Activated CD4-positive, CD25-positive, alpha-beta regulatory T cell (primary cell): ENCODE measurements at places on chromosomes 13 and 19.

DNA sequence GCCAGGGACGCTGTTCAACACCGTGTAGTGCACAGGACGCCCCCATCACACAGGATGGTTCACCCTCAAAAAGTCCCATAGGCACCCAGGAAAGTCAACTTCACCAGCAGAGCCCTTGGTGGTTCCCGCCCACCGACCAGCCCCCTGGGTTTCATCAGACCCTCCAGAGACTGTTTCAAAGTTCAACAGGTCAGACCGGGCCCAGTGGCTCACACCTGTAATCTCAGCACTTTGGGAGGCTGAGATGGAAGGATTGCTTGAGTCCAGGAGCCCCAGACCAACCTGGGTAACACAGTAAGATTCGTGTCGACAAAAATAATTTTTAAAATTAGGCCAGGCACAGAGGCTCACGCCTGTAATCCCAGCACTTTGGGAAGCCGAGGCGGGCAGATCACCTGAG lies 61.0 kb downstream of the MYO9B start:
- DNase-seq: no peak

DNA sequence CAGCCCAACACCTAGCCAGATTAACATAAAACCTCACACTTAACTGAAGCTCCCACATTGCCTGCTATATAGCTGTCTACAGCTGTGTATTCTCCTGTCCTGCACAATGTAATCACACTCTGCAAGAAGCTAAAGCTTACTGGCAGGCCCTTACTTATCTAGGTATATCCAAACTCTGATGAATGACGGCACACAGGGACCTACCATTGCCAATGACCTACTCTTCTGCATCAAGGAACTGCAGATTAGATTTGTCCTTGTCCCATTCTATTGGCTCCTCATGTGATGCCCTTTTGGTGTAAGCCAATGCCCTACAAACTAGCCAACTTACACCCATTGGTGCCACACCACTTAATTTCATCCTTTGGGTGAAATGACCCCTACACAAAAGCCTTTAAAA lies 26.4 kb downstream of the ZNF45 start:
- DNase-seq: no peak

DNA sequence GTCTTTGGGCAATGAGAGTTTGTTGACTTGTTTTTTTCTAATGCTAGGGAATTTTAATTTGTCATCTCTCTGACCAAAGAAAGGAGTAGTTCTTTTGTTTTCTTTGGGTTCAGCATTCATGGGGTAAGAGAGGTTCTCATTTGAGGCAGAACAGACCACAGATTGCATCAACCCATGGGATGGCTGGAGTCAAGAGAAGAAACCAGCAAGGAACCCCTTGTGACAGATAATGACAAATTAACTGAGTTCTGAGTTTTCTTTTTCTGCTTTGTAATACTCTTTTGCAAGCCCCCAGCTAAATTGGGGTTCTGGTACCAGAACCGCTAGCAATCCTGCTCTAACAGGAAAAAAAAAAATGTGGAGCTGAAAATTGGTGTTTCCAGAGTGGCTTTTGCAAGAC lies 864.1 kb downstream of the DIAPH3 start:
- DNase-seq: no peak

DNA sequence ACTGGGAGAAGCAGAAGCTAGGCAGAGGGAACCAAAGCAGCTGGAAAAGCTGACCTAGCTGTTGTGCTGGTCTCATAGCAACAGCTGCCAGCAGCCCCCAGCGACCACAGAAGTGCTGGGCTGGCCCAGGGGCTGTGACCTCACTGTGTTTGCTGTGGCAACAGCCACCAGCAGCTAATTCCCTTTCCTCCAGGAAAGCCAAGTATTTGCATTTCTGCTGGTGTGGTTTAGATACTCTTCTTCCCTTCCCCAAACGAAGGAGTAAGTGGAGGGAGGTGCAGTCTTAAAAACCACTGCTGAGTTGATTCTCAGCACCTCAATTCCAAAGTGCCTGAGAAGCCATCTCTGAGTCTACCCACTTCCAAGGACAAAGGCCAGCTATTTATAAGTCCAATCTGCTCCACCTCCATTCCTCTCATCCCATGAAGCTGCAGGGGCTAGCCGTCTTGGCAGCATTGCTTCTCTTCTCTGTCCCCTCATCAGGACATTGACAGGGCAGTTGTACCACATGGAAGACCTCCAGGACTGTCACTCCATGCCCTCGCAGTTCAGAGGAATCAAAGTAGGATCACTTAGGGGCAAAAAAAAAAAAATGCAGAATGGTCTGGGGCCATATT lies 11.5 kb upstream of the CCDC97 start:
- no peak for DNase-seq

DNA sequence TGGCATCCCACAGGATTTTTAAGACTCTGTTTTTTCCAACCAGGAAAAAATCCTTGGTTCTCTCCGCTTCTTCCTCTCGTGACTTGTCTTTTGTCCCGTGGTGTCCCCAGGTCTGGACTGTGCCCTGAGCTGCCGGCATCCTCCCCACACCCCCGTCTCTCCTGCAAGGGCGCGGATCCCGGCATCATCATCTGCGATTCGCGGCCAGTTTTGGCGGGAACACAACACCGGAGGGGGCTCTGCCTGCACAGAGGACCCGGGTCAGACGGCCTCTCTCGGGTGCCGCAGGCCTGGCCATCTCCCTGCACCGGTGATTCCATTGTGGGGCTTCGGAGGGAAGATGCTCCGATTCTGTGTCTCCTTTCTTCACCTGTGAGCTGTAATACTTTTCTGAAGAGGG lies 18.8 kb upstream of the GAS6 start:
- no peak for DNase-seq

DNA sequence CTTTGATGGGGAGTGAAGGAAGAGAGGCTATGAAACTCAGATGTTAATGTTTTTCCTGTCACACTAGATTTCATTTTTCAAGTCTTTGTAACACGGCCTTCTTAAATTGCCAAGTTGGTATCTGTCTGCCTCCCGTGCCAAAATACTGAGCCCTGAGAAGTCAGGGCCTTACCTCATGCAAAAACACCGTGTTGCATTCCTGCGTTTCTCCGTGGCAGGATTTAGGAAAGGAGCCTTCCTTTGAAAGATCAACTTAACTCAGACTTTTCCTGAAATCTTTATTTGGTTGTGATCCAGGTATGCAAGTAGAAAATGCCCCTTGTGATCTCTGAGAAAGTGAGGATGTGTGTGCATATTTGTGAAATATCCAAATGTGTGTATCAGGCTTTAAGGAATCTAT lies 1291.0 kb upstream of the SLC10A2 start:
- no peak for DNase-seq

DNA sequence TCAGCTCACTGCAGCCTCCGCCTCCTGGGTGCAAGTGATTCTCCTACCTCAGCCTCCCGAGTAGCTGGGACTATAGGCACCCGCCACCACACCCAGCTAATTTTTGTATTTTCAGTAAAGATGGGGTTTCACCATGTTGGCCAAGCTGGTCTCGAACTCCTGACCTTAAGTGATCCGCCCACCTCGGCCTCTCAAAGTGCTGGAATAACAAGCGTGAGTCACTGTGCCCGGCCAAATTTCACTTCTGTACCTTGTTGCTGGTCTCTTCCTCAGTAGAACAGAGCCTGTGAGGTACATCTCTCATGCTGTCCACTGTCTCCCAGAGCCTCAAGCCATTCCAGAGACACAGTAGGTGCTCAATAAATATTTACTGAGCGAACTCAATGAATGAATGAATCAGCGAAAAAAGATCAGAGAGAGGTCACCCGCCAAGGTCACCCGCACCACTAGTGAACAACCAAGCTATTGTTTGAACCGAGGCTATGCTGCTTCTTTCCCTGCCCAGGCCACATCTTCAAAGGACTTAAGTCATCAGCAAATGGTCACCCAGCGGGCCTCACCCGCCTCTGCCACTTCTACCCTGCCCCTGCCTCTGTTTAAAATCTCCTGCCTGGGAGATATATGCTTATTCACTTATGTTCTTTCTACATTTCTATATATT lies 9.3 kb downstream of the TMEM143 start:
- DNase-seq: no peak

DNA sequence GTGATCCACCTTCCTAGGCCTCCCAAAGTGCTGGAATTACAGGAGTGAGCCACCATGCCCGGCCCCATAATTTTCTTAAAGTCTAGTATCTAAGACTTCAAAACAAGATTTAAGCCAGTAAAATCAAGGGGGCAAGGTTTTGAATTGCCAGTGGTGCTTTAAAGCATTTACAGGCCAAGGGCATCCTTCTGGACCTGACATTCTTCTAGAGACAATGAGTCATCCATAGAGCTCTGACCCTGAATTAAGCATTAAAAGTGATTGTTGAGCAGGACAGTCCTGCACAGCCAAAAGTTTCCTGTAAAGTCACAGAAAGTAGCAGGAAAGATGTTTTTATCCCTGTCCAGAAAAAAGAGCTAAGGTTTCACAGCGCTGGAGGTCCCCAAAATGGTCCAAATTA lies 50.9 kb upstream of the ATP12A start:
- no peak for DNase-seq

- DNase-seq: no peak
These were observed 77.5 kb upstream of the PEG3 start for GRCh38 chr19:56917998-56918397.

GRCh38 chr19:2699413-2700140 lies 2.9 kb downstream of the GNG7 start:
- no peak for DNase-seq

DNA sequence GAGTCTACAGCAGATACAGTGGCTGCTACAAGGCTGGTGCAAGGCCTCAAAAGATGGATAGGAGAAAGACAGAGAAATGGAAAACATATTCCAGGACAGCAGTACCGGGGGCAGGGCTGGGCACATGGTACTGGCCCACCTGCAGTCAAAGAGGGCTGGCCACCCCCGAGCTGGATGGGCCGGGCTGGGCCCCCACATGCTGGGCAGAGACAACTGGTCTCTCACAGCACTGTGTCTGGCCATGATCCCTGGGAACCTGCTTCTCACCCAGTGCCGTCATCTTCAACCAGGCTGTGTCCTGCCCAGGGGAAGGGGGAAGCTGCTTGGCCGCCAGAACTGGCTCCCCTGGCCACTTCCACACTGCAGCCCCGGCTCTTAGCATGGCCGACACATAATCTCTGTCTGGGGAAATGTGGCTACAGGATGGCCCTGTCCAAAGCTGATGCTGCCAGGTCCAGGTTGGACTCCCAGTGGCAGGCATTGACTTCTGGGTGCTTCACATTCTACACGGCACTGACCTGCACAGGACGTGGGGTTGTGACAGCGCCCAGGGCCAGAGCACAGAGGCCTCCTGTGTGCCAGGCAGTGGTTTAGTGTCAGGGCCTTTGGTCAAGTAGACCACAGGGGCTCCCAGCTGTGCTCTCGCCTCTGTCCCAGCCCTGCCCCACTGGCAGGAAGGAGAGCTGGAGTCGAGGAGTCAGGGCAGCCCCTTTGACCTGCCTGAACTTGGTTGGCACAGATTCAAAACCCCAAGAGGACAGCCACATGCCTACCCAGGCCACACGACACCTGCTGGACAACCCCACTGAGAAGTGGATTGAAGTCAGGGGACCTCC lies 21.7 kb downstream of the PEPD start:
- no peak for DNase-seq

DNA sequence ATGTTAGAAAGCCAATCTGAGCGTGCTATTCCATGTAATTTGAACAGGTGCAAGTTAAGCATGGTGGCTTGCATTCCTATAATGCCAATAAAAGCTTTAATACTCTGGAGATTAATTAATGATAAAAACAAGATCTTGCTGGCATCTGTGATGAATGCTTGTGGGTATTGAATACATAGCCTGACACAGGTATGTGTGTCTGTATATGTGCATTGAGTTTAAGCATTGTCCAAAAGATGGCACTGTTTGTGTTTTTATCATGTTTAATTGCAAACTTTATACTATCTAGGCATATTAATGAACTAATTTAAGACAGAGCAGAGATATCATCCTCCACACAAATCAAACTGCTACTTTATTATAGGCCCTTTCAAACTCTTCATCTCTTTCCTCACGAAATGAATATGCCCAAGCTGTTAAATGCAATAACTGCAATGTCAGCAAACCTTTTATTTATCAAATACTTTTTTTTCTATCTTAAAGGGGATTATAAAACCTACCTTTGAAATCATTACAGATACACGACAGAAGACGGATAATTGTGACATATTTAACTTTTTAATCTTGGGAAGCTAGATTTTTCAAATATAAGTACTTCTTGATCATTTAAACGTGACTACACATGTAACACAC lies 86.5 kb downstream of the TNFSF11 start:
- DNase-seq: no peak

DNA sequence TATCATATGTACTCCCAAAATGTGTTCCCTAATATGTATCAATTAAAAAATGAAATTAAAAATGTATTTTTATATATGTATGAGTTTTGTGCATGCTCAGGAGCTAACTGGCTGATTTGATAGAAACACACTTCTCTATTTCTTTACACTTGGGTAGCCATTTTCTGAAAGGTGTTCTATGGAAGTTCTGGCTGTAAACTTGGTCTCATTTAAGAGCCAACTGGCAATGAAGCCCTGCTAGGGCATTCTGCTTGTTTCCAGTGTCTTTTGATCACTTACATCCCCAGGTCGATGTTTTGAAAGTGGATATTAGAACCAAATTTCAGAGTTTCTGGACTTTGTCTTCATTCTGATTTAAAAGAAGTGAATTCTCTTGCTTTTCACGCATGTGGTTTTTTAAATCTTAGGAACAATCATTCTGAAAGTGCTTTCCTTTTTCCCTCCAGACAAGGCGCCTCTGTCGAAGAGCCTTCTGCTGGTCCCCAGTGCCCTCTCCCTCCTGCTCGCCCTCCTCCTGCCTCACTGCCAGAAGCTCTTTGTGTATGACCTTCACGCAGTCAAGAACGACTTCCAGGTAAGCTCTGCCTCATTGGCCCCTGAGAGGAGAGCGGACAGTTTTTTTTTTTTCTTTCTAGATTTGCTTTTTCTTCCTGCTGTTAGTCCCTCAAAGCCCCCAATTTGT lies 20.1 kb downstream of the GPR18 start:
- no peak for DNase-seq

- DNase-seq: no peak
These were observed 4.7 kb upstream of the UBE2M start for GRCh38 chr19:58563034-58563573.

GRCh38 chr13:31675440-31675953 lies 63.8 kb upstream of the RXFP2 start:
- DNase-seq: no peak

DNA sequence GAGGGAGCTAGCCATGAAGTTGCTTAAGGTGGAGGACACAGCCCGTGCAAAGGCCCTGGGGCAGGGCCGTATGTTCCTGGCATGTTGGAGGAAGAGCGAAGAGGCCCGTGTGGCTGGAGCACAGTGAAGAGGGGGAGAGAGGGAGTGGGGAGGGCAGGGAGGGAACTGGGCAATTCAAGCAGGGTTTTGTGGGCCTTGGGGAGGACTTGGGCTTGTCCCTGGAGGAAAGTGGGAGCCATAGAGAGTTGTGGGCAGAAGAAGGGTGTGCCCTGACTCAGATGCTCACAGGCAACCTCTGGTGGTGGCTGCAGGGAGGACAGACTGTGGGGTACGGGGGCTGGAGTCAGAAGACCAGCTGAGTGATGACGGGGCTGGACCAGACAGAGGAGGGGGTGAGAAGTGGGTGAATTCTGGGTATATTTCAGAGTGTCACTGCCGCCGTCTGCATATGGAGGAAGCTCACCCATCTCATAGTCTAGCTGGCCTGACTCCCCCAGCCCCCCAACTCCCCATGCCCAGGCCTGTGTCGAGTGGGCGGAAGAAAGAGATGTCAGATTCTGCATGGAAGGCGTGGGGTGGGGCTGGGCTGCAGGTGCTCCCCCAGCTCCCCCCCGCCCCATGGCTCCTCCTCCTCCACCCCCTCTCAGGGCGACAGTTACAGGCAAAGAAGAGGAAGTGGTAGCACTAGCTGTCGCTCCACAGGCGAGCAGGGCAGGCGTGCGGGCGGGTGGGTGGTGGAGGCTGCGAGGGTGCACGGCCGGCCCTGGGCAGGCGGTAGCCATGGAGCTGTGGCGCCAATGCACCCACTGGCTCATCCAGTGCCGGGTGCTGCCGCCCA lies at the start of gene VAV1:
Gene VAV1, plus strand, starts transcription at position 681 of the 838 bp plus-strand sequence. Its CDS starts 100 bp downstream, at position 781.
- DNase-seq: peak; percentile 77

GRCh38 chr13:86856991-86857390 lies 814.2 kb upstream of the SLITRK5 start:
- DNase-seq: no peak
